ENCODE measurements at places on chromosomes 4 and X.
A peak's percentile ranks its signal among the peaks of the same experiment; 100 is the strongest.

- DNase-seq = no peak
Observed at GRCh38 chr4:148834804-148835631, 392.8 kb upstream of the NR3C2 start.

DNA sequence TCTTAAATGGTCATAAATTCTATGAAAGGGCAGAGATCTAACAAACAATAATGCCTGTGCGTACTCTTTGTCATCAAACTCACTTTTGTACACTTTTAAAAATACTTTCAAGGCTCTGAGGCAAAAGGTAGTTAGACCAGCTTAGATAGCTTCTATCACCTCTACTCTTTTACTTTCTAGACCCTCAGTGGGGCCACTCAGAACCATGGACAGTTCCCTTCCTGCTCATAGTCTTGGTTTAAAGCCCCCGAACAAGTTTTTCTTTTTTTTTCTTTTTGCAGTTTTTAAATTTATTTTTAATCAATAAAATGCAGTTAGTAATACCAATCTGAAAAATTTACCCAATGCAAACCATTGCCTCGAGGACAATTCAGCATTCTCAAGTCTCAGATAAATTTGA, 460.5 kb upstream of the CNKSR2 start:
- DNase-seq = no peak

DNA sequence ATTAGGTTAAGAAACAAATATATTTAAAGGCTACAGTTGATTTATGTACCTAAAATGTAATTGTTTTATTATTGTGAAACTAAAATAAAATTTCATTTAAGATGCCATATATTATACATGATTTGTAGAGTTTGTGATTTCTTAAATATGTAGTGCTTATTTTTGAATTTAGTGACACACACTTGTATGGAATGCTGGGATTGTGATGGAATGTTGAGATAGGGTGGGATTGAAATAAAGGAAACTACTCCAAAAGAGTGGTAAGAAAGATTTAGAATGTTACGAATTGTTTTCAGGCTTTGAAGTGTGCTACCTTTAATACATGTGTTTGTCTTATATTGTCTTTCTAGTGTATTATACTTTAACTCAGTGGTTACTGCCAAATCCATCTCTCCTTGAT, 330.3 kb upstream of the PITX2 start:
- DNase-seq = no peak

DNA sequence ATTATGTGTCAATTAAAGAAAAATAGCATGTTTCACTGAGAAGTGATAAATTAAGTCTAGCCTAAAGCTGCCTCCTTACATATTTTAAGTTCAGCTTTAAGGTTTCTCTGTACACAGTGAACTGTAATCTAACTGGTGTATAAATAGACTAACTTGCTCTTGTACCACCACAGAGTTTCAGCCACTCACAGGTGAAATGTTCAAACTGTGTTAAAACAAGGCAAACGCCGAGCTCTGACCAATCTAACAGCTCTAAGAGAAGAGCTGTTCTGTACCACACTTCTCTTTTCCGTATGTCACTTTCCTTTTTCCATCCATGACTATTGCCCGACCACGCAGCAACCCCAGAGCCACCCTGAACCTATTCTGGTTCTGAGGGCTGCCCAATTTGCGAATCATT, 64.5 kb downstream of the DCHS2 start:
- no peak for DNase-seq

GRCh38 chr4:68430337-68430736, 16.9 kb upstream of the TMPRSS11E start:
- no peak for DNase-seq

GRCh38 chrX:22634751-22635150, 362.0 kb downstream of the CBLL2 start:
- no peak for DNase-seq

- DNase-seq = no peak
Observed at GRCh38 chrX:53476371-53476770, 42.2 kb upstream of the HSD17B10 start.

DNA sequence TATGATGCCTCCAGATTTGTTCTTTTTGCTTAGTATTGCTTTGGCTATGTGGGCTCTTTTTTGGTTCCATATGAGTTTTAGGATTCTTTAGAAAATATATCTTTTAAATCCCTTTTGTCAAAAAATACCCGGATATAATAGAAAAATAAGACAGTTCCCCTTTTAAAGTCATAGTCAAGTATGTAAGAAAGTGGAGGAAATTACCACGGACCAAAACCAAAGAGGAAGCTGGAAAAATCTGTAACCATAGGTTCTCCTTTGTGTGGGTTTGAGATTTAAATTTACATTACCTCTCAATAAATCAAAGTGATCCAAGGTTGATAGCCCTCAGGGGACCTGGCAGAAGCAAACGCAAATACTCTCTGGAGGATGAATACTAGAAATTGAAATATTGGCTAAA, 58.3 kb upstream of the PACRGL start:
- no peak for DNase-seq

- DNase-seq = no peak
Observed at GRCh38 chrX:81241753-81242152, 39.9 kb downstream of the SH3BGRL start.

DNA sequence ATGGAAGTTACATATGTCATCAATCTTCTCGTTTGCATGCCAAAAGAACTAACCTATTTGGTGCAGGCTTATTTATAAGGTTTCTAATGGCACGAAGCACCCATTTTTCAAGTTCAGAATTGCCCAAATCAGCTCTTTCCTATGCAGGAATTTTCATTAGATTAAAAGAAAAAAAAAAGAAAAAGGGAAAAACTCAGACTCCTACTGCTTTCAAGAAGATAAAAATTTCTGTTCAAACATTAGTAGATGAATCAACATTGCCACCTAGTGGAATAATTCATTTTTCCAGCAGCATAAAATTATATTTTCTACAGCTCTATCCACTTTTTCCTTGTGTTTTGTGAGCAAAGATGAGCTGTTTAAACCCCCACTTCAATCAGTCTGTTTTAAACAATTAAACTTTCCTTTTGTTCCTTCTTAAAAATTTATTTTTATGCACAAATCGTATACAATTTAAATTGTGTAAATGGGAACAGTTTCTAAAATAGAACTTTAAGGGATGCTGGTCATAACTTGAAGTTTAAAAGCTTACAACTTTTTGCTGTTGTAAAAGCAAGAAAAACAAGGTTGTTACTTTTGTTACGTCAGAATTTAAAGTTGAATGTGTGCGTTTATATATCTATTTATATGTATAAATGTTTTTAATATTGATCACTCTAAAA, 309.9 kb downstream of the ARAP2 start:
- no peak for DNase-seq

- DNase-seq = no peak
Observed at GRCh38 chr4:74475091-74475800, 30.3 kb downstream of the AREG start.

GRCh38 chrX:104921584-104922205, 298.8 kb downstream of the TEX13A start:
- no peak for DNase-seq

DNA sequence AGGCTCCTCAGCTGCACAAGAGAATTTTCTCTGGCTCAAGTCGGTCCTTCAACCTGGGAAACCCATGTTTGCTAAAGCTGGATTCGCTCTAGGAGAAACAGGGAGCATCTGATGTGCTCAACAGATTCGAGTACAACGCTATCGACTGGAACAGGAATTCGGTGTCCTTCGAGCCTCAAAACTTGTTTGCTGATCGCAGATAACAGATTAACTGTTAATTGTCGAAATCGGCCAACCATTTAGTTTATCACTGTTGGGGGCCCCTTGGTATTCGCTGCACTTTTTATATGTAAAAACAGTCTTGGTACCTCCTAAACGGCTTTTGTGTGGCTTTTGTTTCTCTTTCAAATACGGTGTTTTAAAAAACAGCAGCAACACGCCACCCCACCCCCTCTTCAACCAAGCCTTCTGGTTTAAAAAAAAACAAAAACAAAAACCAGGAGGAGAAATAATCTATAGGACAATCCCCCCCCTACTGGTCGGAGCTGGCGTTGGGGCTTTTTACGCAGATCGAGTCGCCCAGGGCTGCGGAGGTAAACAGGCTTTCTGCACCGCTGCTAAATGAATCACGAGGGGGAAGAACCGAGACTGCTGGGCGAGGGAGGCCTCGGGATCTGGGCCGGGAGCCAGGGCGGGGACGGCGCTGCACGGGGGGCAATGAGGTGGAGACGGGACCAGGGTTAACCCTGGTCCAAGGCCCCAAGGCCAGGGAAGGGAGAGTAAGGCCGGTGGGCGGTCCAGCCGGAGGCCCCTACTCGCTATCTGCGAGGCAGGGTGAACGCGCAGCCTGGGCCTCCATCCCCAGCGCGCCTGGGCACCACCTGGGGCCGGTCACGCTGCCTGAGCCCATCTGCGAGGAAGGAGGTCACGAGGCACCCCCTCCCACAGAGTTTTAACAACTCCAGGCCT, 71.7 kb upstream of the BCOR start:
- DNase-seq = peak; percentile 83

DNA sequence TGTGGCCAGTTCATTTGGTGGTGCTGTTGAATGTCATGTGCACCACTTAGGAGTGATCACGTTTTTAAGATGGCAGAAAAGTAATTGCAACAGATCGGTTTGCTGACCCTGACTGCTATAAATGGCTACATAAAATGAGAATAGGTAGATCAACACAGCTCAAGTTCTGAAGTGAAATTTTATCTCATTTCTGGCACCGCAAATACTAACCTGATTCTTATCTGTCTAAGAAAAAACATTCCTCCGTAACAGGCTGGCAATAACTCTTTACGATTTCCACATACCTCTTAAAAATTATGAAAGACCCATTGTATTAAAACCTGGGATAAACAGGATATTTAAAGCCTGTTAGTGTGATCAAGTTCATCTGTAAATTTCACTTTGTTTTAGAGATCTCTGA, 387.5 kb downstream of the PDGFC start:
- no peak for DNase-seq

- DNase-seq = peak; percentile 18
Observed at GRCh38 chr4:85905761-85906160, 430.8 kb downstream of the ARHGAP24 start.

DNA sequence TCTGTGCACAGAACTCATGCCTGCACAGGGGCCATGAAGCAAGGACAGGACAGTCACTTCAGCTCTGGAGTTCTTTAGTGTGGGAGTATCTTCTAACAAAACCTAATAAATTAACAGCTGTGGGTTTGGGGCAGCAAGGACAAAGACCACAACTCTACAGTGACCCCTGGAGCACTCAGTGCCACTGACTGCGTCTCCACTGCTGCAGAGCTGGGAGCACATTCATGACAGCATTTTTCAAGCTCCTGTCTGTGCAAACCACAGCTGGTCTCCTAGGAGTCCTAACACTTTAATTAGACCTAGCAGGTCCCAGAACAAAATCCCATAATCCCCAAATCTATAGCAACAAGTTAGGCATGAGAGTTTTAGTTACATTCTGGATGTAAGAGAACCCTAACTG, 76.5 kb downstream of the RTL9 start:
- no peak for DNase-seq

DNA sequence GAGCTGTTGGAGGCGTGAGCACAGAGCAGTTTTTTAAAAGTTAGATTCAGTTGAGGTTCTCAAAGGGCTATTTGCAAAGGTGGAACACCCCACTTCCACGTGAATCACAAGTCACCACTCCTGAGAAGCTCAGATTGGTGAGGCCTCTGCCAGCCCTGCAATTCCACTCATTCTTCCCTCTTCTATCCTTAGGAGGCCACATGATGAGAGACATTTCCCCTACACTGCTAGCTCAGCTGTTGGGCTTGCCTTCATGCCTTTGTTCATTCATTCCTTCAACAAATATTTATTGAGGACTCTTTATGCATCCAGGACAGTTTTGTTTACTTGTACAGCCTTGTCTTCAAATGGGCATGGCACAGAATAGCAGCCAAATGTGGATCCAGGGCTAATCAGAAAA, 3.7 kb downstream of the SRPX2 start:
- peak; percentile 9 for DNase-seq

- DNase-seq = no peak
Observed at GRCh38 chr4:137226900-137227299, 305.4 kb downstream of the PCDH18 start.

- no peak for DNase-seq
Observed at GRCh38 chr4:26609868-26610267, 26.0 kb downstream of the TBC1D19 start.

- DNase-seq = no peak
Observed at GRCh38 chr4:152206185-152206584, 329.7 kb downstream of the FBXW7 start.

GRCh38 chrX:9269134-9269533, 195.7 kb upstream of the TBL1X start:
- no peak for DNase-seq

DNA sequence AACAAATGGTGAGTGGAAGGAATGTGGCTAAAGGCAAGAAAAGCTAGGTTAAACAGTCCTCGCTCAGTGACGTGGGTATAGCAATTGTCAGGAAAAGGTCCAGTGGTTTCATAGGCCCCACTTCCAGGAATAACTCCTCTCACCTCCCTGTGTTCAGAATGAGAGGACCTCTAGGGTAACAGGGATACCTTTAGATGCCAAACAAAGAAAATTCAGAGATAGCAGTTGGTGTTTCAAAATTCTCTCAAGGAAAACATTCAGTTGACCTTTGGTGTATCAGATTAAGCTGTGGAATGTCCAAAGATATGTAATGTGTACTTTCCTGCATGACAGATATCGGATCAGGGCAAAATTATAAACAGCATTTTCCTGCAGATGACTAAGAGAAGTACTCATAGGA, 155.9 kb downstream of the ARHGAP6 start:
- DNase-seq = no peak

DNA sequence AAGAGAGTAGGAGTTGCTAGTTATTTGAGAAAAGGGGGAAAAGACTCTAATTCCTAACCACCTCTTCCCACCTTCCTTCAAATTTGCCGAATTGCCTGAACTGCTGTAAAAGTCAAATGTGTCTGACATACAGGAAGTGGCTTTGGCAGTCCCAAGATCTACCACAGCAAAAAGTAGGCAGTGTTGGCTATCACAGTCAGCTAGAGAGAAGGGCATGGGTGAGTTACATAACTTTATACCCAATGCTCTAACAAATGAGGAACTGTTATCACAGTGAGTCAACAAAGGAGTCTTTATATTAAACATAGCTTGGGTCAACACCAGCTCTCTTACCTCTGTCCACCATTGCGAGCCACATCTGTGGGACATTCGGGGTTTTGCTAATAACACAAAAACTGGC, 2.4 kb upstream of the MBNL3 start:
- DNase-seq = peak; percentile 15

DNA sequence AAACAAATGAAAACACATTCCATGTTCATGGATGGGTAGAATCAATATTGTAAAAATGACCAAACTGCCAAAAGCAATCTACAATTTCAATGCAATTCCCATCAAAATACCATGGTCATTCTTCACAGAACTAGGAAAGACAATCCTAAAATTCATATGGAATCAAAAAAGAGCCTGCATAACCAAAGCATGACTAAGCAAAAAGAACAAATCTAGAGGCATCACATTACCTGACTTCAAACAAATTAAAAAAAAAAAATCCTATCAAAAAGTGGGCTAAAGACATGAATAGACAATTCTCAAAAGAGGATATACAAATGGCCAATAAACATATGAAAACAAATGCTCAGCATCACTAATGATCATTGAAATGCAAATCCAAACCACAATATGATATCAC, 297.5 kb downstream of the NAF1 start:
- DNase-seq = no peak
